GM03348 (cell line): ENCODE measurements at places on chromosomes 6 and 20.

- no peak for DNase-seq
Measured at GRCh38 chr20:41861772-41862422, 243.7 kb upstream of the CHD6 start.

GRCh38 chr6:100463630-100464161 is 1.0 kb downstream of the SIM1 start:
- DNase-seq: peak; percentile 29

DNA sequence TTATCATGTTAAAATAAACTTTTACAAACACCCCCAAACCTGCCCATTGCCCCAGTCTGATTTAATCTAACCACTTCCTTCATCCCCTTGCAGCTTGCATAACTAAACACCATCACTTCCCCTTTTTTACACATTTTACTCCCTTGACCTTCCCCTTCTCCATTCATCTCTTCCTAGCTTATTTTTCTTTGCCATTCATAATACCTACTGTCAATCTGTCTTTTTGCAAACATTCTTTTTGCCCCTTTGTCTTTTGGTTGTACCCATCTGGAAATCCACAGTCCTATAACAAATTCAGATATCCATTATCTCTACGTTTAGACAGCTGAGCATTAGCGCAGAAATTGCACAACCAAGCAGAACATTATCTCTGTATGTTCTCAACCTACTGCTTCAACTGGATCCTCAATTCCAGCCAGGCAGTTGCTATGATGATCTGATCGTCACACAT is 51.2 kb downstream of the C6orf52 start:
- no peak for DNase-seq

DNA sequence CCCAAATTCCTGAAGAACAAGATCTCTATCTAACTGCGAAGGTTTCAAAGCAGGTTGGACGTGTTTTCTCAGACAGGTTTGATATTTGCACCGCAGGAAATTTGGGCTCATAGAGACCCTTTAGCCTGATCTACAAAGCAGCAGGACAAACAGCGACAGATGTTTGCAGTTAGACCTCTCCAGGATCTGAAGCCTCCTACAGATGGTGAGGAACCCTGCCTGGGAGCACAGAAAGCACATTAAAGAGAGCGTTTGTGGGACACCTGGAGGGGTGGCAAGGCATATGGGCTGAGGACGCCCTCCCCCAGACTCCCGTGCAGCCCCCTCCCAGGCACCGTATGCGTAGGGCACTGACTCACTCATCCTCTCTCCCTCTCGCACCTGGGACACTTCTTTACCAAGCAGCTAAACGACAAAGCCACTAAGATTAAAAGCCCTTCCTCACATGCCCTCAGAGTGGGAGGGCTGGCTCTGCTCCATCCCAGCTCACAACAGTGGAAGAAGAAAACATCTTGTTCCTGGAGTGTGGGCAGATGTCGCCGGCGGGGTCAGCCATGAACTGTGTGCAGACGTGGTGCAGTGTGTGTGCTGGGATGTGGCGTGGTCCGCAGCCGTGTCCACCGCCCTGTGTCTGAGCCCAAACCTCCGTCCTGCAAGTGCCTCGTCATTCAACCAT is 249.7 kb upstream of the AFDN start:
- DNase-seq: no peak

- DNase-seq: no peak
Measured at GRCh38 chr6:37827603-37828265, 8.2 kb downstream of the ZFAND3 start.

DNA sequence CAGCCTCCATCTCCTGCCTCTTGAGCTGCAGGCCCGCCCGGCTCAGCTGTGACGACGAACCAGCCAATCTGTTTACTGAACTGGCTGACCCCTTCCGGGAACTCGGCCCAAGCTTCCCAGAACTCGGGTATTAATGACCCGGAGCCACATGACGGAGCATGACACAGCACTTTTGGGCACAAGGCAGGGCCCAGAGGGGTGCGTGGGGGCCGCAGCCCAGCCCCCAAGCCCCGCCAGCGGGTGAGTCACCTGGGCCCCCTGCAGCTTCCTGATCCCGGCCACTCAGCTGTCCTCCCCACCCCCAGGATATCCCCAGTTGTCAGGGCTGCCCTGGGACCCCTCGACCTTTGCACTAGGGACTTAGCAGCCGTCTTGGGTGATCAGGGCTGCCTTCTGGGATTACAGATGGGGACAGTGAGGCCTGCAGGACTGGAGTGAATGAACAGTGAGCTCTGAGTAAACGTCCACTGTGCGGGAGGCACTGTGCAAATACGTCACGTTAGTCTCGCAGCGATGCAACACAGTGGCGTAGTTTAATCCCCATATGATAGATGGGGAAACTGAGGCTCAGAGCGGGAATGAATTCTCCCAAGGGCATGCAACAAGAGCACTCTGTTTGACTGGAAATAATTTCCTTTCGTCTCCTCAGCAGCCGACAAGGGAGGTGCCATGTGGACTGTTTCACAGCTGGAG is 102.1 kb downstream of the CEBPB start:
- DNase-seq: peak; percentile 90

GRCh38 chr6:37954791-37955190 is 135.3 kb downstream of the ZFAND3 start:
- DNase-seq: no peak

- DNase-seq: no peak
Measured at GRCh38 chr6:156980515-156980914, 203.3 kb downstream of the ARID1B start.

DNA sequence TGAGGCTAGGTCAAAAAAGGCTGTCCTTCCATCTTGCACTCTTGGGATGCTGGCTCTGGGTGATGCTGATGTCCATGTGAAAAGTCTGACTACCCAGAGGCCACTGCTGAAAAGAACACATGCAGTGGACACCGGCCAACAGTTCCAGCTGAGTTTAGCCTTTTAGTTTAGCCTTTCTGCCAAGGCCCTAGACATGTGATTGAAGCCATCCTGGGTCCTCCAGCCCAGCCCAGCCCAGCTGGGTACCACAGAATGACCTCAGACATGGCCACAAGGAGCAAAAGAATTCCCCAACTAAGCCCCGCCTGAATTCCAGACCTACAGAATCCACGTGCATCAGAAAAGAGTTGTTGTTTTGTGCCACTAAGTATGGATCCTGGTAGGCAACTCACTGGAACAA is 17.4 kb downstream of the PIGT start:
- peak; percentile 29 for DNase-seq

DNA sequence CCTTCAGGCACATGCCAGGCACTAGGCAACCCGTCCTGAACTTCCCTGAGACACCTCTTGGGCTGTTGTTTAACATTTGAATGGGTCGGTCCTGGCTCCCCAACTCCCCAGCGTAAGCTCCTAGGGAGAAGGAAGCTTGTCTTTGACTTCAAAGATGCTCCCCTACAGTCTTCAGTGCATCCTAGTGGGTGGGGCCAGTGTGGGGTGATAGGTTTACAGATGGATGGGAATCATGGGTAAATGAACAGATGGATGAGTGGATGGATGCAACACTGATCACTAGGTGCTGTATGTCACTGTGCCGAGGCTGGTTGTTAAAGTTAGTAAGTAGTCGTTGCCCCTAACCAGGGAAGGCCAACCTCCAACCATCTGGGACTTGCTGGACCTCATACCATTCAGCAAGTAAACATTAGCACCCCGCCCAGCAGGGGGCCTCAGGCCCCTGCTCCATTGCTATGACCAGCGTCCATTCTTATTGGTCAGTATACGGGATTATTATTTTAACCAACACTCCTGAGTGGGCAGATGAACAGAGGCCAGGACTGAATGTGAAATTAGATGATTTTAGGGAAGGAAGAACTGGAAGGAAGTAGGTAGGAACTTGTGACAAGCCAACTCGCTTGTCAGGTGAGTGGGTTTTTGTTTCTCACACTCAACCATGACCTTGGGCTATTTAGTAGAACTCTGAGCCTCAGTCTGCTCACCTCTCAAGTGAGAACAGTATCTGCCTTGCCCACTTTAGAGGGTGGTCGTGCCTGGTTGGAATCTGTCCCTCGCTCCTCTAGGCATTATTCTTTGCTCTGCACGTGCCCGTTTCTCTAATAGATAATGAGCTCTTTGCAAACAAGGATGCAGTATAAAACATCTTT is 82.9 kb upstream of the FOXP4 start:
- peak; percentile 84 for DNase-seq
